ENCODE measurements at places on chromosomes 11 and 22. TPM values are rescaled to one million over a fixed set of nuclear protein-coding genes. Genes with fewer than 3 reads are reported as not detected.

RBMXL2 gene
- not detected for total RNA-seq

APOA5 gene
- not detected for total RNA-seq

- H3K27ac ChIP-seq = no peak overlapping the region
- no peaks in the 10 kb centered on the region for H3K27me3 ChIP-seq
- no peak overlapping the region for H3K4me3 ChIP-seq
These were observed 79.1 kb upstream of the LMO2 start for GRCh38 chr11:33970984-33971466.

DNA sequence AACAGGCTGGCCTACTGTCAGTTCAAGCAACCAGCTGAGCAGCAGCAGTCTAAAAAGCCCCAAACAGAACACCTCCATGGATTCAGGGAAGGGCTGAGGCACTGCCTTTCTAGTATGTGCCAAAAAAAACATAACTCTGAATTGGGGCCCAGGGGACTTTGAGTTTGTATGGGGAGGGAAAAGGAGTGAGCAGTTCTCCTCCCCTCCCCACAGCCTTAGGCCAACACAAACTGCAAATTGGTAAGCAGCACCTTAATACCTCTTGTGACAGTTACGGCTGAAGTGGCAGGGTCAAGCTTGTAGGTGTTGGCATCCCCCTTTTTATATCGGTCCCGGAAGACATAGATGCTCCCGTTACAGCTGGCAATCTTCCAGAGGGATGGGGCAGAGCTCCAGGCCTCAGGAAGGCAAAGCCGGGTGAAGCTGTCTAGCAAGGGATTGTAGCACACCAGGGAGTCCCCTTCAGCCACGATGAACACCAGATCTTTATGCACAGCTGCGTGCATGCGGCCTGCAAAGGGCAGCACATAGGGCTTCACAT, 6.0 kb downstream of the KBTBD4 start:
- H3K27ac ChIP-seq = peak overlapping the region; percentile 17
- H3K36me3 ChIP-seq = peaks cover 3% of the 10 kb centered on the region
- DNase-seq = no peak

- H3K27ac ChIP-seq = no peak overlapping the region
- no peak overlapping the region for H3K4me3 ChIP-seq
These were observed 382 bp downstream of the RASSF10 start for GRCh38 chr11:13009476-13009920.

Data from tibial nerve (tissue), 4 donors.